Fibroblast of villous mesenchyme (primary cell): ENCODE measurements at places on chromosomes 1 and 21.

DNA sequence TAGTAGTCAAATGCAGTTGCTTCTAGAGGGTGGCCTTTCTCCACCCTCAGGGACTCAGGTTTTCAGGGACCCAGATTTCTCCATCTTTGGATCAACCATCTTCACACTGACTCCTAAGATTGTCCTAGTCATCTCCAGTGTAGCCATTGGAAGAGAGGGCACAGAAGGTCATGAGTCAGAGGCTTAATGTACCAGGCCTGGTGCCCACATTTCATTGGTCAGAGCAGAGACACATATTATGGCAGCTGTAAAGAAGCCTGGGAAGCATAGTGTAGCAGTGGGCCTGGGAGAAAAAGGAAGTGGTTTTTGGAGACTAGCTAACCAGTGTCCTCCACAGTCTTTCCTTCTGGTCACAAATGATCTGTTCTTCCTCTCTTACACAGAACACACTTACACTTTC lies 122.5 kb downstream of the GIPC2 start:
- DNase-seq, result no peak

DNA sequence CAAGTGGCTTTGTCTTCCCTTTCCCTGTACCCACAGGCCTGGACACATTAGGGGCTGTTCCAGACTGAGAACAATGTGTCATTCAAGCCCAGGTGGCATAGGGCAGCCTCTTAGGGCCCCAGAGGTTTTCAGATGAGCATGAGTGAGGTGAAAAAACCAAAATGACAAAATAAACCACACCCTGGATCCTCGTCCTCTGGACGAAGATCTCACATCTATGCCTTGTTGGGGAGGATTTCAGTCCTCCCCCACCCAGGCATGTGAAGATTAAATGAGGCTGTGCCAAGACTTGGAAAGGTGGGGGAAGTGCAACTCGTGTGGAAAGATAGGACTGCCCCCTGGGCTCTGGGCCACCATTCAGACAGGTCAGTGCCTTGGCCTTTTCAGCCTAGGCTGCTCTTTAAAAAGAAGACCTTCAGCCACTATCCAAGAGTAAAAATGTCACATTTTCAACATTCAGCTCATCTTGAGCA lies 32.8 kb upstream of the IL19 start:
- DNase-seq, result no peak

DNA sequence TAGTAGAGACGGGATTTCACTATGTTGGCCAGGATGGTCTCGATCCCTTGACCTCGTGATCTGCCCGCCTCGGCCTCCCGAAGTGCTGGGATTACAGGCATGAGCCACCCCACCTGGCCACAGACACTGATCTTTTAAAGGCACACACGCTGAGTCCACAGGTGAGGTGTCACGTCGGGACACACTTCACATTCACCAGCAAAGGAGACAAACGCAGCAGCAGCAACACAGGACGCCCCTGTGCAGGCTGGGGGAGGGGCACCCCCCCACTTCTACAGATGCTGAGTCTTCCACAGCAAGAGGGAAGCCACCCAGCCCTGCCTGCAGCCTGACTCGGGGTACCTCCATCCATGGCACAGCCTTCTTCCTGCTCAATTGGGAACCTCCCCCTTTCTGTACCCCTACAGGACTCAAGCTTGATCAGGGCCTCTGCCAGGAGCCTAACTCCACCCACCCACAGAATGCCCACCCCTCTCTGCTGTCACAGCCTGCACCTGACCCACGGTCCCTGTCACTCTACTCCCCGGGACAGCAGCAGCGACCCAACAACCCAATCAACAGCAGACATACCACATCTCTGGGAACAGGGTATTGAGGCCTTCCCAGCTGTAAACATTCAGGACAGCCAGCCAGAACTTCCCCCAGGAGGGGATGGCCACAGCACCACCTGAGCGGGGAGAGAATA lies 9.5 kb downstream of the LSS start:
- no peak for DNase-seq

- no peak for DNase-seq
Observed at GRCh38 chr1:91066538-91066937, 44.7 kb upstream of the ZNF644 start.

- no peak for DNase-seq
Observed at GRCh38 chr1:192575499-192576189, at the start of gene RGS1. Gene RGS1, plus strand, starts transcription at chr1:192575773. Its CDS starts 20 bp downstream, at chr1:192575793.

GRCh38 chr1:38451541-38451993 lies 405.0 kb upstream of the POU3F1 start:
- no peak for DNase-seq

DNA sequence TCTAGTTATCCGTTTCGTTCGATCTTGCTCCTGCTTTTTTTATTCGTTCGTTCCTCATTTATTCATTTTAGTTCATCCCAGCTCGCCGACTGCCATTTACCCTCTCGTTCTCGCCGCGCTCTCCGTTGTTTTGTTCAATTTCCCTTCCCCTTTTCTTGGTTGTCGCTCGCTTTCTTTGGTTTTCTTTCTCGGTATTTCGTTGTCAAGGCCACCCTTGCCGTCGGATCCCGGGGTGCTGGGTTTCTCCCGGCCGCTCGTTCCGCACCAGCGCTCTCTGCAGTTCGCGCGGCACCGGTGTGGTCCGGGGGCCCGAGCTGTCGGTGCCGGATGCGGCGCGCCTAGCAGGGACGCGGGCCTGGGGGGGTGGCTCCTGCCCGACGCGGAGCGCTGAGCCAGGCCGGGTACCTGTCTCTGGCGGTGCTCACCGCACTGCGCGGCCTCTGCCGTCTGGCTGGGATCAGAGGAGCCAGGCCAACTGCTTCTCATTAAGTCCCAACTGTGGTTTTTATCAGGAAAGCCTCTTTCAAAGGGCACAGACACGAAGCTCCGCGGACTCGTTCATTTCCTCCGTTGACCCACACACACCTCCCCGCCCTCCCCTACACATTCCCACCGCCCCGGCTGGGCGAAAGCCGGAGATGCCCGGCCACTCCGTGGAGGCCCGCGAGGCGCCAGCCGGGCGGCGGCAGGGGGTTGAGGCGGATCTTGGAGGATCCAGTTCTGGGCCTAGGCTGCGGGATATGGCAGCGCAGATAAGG lies 1.6 kb downstream of the ALX3 start:
- DNase-seq, result no peak

DNA sequence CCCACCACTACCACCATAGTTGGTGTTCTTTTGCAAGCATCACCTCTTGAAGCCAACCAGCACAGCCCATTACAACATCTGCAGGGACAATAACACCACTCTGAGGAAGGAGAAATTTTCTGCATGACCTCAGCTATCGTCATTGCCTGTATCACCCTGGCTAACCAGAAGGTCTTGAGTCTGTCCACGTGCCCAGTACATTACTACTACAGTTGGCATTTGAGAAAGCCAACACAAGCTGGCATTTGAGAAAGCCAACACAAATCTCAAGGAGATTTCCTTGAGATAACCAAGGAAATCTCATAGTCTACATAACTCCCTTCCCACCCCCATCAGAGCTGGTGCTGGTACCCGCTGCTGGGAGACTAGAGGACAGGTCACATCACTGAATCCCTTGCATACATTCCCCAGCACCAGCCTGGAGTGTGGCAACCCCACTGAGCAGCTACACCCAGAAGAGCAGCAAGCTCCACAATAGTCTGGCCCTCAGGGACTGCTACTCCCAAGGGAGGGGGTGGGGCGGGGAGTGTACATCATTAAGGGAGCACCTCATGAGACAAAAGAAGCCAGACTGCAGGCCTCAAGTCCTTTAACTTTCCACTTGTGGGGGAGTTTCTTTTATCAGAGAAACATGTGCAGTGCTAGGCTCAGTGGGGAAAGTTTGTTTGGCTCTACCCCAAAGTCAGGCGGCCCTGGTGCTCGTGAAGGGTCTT lies 46.0 kb upstream of the GUCA2A start:
- no peak for DNase-seq

- no peak for DNase-seq
Observed at GRCh38 chr1:225559902-225560301, 93.0 kb downstream of the ENAH start.

GRCh38 chr1:58047265-58047858 lies 499.2 kb downstream of the OMA1 start:
- no peak for DNase-seq

DNA sequence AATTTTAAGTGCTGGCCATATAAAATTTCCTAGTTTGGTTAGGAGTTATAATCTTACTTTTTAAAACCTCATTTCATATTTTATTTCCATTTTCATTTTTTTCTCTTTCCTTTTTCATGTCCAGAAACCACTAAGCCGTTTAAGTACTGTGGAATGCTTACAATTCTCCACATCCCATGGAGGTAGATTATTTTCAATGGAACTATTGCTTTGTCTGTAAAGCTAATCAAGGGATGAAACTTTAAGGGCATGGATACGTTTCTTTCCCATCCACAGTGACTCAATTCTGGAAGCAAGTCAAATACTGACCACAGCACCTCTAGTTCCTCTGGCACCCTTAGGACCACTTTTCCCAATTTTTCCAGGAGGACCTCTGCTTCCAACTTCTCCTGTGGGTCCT lies 139.1 kb upstream of the ZNHIT6 start:
- DNase-seq, result peak; percentile 29

DNA sequence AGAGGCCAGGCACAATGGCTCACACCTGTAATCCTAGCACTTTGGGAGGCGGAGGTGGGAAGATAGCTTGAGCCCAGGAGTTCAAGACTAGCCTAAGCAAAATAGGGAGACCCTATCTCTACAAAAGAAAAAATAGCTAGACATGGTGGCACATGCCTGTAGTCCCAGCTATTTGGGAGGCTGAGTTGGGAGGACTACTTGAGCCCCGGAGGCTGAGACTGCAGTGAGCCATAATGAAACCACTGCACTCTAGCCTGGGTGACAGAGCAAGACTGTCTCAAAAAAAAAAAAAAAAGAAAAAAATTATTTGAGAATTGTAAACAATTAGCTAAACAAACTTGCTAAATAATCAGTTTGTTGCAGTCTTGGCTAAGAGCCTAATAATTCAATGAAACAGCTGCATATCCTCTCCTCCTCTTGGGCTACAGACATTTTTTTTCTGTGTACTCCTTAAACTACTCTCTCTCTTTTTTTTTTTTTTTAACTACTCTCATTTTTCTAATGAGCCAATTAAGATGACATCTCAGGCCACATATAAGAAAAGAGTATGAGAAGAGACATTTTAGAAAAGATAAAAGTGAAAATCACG lies 10.5 kb upstream of the DNAJB4 start:
- DNase-seq, result peak; percentile 33

GRCh38 chr1:28078262-28078661 lies 10.1 kb downstream of the EYA3 start:
- DNase-seq, result no peak

GRCh38 chr1:47183308-47184089 lies 6.3 kb downstream of the PDZK1IP1 start:
- DNase-seq, result no peak

DNA sequence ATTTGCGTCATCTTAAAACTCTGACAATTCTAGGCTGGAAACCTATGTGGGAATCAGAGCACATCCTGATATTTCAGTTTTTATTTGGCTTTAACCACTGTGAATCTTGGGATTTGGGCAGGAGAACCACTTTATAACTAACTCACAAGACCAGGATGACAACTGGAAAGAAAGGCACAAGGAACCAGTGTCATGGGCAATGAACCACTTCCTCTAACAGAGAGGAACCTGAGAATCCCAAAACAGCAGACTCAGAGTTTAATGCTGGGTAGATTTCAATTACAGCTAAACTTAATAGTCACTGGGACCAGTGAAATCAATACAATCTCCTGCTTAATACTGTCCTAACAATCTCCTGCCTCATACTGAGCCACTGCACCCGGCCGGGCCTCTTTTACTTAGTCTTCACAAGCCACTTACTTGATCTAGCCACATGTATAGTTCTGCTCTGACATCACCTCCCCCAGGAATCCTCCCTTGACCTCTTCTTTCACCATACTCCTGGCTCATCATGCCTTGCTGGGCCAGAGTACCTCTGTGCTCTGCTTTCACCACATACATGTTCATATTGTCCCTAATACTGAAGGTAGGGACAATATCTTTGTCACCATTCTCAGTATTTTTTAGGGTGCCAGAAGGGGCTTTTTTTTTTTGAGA lies 20.2 kb upstream of the SLFNL1 start:
- DNase-seq, result peak; percentile 28

DNA sequence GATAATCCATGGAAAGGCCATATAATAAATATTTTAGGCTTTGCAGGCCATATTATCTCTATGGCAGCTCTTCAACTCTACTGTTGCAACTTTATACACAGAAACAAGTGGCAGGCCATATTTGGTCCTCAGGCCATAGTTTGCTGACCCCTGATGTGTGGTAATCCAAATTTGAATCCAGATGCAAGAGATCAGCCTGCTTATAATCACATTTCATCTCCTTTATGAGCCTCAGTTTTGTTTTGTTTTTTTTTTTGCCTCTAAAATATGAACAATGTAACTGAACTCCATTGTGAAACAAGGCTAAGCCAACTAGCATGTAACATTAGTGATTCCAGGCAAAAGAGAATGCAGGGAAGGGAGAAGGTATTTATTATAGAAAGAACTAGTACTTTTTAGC lies 81.6 kb downstream of the PRKAA2 start:
- DNase-seq, result no peak

DNA sequence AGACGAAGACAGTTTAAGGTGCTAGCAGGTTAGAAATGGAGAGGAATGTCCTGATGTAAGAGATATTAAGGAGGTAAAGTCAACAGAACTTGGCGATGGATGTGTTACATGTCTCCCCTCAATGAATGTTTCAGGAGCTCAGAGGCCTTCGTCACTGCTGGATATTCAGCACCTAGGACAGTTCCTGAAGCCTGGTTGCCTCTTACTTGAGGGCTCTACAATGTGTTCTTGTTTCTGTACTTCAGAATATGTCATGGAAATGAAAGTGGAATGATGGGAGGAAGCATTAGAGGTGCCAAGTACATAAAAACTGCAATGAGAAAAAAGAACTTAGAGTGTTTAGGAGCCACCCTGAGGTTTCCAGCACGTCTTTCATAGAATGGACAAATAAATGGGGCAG lies 17.7 kb downstream of the TNR start:
- peak; percentile 31 for DNase-seq

- no peak for DNase-seq
Observed at GRCh38 chr21:37208741-37209225, 58.4 kb downstream of the VPS26C start.

DNA sequence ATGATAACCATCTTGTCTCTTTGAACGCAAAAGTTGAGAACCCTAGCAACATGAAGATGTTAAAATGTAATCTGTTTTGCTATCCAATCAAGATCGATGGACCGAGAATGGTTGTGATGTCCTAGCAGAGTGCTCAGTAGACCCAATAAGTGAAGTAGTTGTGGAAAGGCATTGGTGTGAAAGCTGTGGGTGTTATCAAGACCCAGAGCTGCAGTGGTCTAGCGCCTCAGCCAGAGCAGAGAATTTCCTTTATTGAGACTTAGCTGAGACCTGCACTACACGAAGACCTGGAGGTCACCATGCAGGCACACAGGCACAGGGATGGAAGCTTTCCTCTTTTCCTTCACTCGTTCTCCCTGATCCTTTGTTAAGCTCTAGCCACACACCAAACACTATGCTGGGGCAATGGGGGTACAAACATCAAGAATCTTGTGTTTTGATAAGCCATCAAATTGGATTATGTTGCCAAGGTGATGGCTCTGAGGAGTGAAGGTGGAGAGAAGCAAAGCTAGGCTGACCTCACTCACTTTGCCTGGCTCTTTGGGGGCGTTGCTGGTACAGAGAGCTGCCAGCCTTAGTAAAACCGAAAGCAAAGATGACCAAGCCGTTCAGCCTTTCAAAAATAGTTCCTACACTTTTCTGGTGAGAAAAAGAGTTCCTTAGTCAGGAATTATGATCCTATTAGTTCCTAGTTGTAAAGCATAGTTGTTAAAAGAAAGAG lies 24.1 kb downstream of the METTL13 start:
- DNase-seq, result peak; percentile 23
